ENCODE measurements at places on chromosomes 7 and 10.
A peak's percentile ranks its signal among the peaks of the same experiment; 100 is the strongest.

- no peak for DNase-seq
Measured at GRCh38 chr10:65100146-65100545, 1578.9 kb downstream of the REEP3 start.

DNA sequence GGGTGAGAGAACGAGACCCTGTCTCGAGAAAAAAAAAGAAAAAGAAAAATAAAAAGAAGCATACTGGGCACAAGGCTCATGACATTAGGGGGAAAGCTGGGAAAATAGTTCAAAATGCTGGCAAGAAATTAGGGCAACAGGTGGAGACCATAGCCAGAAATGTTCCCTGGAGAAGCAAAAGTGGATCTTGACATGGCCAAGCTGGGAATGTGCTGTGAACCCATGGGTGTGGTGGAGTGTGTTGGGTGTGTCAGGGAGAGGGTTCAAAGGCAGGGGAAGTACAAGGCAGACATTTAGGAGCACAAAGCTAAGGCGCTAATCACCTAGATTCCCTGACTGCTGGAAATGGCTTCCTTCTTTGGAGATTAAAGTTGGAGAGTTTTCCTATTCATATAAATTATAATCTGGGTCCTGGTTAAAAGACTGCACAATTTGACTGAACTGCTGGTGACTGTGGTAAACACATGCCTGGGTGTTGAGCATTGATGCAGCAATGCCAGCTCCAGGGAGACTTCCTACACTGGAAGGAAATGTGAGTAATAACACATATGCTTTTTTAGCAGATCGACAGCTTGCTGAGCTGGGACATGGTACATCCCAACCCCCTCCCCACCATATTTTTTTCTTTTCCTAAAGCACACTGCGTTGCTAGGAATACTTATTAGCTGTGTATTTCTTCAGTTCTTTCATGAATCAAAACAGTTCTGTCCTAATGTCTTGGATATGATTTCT, 70.1 kb upstream of the ARHGAP21 start:
- DNase-seq: no peak

- DNase-seq: no peak
Measured at GRCh38 chr10:52801947-52802346, 29.4 kb upstream of the MBL2 start.

DNA sequence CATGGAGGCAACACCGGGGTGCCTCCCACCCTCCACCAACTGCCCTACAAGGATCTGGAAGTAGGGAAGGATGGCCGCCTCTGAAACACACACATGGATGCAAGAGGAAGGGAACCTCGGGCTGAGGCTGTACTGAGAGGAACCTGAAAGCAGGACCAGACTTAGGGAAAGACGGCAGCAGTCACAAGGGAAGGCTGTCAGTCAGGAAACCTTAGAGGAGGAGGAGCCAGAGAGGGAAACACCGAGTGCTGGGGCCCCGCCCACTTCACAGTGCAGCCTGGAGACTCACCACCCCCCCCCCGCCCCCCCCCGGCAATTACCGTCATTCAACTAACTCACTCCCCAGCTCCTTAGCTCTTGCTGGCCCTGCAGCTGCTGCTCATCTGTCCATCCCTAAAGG, 2.5 kb downstream of the CYREN start:
- DNase-seq: no peak

GRCh38 chr10:17617031-17617911, at the start of gene HACD1:
TSS of gene HACD1 (minus strand) at chr10:17617374. CDS start at chr10:17617339, 35 bp downstream.
- DNase-seq: peak; percentile 25

GRCh38 chr7:79528421-79528820, 75.0 kb upstream of the MAGI2 start:
- DNase-seq: no peak

DNA sequence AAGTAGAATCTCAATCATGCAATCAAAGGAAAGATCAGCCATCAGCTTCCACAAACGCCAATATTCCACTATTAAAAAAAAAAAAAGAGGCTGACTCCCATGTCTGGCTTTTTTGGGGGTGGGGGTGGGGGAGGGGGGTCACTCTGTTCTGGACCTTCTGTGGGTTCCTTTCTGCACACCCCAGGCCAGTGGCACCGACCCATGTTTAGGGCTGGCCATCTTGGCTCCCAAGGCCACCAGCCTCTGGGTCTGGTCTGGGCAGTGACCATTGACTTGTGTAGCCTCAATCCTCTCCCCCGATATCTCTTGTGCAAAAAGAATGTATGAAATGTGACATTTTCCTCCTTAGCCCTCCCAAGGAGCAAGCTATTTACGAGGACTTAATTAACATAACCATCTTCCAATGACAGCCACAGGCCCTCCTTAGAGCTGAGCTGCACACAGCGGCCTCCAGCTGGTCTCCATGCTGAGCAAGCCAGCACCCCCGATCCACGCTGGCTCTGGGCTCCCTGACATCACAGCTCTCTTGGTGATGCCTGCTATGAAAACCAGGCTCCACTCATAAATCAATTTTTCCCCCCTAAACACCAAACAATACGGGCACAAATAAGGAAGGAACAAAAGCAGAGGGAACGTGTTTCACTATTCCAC, 100.1 kb downstream of the ZRANB1 start:
- DNase-seq: no peak

GRCh38 chr7:158256091-158256816, 331.4 kb downstream of the PTPRN2 start:
- no peak for DNase-seq

DNA sequence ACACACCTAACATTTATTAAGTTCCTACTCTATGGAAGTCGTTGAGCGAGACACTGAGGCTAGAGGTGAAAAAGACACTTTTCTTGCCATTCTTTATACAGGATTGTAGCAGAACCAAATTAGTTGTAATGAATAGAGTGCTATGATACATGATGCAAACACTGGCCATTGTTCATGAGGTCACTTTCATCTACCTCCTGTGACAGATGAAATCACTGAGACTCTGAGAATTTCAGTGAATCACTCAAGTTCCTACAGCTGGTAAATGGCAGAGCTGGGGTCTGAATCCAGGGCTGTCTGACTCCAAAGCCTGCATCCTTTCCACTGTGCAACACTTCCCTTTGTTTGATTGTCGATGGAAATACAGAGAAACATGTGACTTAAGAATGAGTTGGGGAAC, 657.6 kb downstream of the LRMDA start:
- no peak for DNase-seq

GRCh38 chr7:50614721-50615518, 49.7 kb upstream of the DDC start:
- DNase-seq: no peak

DNA sequence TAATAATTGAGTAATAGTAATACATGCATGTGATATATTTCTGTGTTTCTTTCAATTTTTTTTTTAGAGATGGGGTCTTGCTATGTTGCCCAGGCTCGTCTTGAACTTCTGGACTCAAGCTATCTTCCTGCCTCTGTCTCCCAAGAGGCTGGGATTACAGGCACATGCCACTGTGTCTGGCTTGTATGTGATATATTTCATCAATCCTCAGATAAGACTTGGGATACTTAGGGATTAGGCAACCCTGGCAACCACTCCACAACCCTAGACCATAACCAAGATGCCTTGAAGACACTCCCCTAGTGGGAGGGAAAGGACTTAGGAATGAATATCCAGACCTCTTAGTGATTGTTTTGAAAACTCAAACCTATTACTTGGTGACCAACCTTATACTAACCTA, 154.8 kb downstream of the CCDC3 start:
- DNase-seq: no peak

GRCh38 chr10:59006511-59007306, 169.7 kb upstream of the PHYHIPL start:
- DNase-seq: no peak

DNA sequence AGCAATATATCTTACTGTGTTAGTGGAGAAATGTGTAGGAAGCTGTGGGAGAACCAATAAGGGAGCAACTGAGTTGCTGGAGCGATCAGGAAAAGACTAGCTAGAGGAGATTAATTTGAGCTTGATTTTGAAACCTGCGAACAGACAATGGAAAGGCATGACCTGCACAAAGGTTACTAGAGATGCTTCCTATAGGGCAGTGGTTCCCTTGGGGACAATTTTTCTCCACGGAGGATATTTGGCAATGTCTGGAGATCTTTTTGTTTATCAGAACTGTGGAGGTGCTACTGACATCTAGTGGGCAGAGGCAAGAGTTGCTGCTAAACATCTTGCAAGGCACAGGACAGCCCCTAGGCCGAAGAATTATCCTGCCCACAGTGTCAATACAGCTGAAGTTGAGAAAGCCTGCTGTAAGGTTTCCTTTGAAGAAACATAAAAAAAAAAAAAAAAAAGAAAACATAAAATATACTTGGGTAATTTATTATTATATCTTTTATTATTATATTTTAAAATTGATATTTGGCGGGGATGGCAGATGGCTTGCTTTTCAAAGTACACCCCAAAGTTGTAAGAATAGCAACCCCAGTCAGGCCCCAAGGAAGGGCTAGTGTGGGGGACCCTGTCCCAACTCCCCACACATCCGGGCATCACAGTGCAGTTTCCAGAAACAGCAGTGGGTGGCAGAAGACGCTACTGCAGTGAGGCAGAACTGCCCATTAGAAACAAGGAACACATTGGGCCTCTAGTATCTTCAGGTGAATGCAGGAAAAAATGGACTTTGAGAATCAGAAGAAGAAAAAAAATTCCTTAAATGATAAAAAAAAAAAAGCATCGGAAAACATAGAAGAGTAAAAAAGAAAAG, 481.6 kb downstream of the SH2D4B start:
- no peak for DNase-seq

GRCh38 chr7:6306471-6306870, 34.0 kb upstream of the CYTH3 start:
- DNase-seq: no peak

DNA sequence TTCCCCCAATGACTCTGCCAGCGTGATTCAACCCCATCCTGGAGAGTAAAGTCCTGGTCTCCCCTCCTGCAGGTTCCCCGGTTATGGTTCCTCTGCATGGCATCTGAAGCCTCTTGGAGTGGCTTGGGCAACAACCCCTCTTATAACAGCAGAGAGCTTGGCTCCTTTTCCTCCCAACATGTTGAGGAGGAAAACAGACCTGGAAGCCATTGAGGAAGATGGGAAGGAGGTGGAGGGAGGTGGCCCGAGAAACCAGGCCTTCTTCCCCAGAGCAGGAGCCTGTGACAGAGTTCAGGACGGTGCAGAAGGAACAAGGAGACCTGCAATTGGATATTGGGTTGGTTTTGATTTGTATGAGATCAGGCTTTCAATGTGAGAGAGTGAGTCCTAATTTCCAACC, 184.0 kb upstream of the ADCY1 start:
- DNase-seq: no peak

DNA sequence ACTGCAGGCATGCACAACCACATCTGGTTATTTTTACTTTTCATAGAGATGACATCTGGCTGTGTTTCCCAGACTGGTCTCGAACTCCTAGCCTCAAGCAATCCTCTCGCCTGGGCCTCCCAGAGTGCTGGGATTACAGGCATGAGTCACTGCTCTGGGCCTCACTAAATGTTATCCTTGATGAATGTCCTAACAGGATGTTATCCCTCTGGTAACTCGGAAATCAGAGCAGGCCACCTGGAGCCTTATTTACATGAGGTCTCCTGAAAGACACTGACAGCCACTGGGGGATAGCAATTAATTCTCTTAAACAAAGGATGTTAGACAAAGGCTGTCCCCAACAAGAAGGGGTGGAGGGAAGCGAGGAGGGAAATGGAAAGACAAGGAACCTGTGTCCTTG, 4.5 kb upstream of the ZNF438 start:
- no peak for DNase-seq

GRCh38 chr10:116029826-116030225, 243.2 kb downstream of the GFRA1 start:
- no peak for DNase-seq

GRCh38 chr10:6116806-6117205, 28.0 kb downstream of the RBM17 start:
- no peak for DNase-seq

- DNase-seq: no peak
Measured at GRCh38 chr7:110921595-110922151, 169.3 kb upstream of the LRRN3 start.

GRCh38 chr7:35593899-35594298, 101.0 kb downstream of the HERPUD2 start:
- DNase-seq: no peak

DNA sequence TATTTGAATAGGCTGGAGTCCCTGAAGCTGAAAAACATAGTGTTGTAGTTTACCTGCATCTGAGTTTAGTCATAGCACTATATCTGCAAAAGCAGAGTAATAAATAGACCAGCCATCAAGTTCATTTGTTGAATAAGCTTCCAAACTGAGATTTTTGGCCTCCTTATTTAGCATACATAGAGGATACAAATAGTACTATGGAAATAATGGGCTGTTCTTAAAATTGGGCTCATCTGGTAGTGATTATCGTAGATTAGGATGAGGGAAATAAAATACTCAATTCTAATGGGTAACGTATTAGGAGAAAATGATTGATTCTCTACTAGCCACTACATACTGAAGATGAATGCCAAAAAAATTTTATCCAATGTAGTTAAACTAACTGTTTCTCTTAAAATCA, 41.4 kb upstream of the TMEM196 start:
- no peak for DNase-seq

DNA sequence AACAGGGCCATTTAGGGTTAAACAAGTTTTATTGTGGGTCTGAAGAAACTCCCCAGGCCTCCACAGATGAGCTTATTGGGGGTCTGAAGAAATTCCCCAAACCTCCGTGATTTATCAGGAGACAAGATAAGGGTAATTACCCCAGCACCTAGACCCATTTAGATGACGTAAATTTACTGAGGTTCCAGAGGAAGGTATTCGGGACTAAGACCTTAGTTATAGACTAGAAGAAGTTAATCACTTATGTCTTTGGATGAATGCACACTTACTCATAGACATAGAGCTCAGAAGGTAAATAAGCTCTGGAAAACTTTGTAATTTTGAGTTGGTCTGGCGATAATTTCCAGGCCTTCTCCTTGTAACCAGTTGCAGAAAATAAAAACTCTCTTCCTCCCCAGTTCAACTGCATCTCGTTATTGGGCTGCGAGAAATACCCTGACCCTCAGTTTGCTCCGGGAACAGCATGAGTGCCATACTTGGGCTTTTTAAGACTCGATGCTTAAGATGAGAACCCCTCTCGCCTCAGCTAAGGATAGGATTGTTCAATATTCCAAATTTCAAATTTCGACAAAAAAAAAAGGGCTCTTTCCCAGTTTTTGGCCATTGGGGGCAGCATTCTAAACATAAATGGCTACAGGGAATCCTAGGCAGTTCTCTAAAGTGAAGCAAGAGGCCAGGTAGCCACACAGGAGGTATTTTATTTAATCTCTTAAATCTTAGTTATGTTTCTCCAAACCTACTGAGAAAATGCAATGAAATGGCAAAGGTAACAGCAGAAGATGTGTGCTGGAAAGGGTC, 74.7 kb upstream of the PFKP start:
- DNase-seq: no peak

DNA sequence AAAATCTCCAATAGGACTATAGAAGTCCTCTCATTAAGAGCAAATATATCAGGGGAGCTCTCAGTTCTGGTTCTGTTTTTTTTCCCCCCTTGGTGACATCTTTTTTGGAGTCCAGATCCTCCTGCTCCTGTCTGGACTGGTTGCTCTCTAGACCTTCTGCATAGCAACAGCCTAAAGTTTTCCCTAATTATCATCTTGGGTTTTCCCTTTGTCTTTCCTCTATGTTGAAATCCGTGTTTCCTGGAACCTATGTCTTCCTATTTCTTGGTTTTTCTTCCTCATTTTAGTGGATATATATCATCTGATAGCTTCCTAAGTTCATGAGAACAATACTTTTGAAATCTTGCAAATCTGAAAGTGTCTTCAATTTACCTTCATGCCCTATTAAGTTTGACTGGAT, 29.7 kb upstream of the MTERF1 start:
- no peak for DNase-seq

Measured in right renal cortex interstitium (tissue), 3 donors.